ENCODE measurements at places on chromosomes 2 and 18.
A peak's percentile ranks its signal among the peaks of the same experiment; 100 is the strongest.

DNA sequence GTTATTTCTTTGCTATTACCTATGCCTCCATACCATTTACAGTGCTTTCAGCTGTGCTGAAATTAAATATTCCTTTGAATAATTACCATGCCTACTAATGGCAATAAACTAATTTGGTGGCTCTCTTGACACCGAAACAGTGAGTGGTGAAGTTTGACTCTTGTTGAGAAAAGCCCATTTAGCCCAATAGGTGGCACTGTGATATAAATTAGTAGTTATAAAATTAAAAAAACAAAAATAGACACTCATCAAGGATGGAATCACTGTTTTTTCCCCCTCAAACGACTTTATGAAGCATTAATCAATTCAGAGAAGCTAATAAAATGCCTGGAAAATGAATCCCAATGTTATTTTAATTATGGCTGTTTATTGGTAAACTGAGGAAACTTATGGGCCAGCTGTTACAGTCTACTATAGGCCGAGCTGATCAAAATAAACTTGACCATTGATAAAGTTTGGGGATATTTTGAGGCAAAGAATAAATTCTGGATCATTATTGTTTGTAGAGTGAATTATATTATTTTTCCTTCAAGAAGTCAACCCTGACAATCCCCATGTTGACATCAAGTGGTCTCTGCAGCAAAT lies 339.6 kb downstream of the TRIB2 start:
- DNase-seq: no peak

DNA sequence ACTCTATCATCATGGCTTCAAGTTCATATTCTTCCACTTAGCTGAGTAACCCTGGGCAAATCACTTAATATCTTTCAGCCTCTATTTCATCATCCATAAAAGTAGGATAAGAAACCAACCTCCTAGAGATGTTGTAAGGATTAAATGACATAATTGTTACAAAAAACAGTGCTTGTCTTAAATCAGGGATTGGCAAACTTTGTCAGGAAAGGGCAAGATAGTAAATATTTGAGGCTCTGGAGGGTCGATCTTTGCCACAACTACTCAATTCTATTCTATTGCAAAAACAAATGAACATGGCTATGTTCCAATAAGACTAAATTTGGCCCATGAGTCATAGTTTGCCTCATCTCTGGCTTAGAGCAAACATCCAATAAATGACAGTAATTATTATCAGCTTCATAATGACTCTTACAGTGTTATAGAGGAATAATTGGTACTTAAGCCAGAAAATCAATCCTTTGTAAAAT lies 184.7 kb downstream of the SATB2 start:
- DNase-seq: no peak

GRCh38 chr2:172053486-172053885 lies 31.8 kb upstream of the DLX1 start:
- DNase-seq: no peak

GRCh38 chr18:28267276-28267675 lies 90.3 kb upstream of the CDH2 start:
- DNase-seq: no peak

- no peak for DNase-seq
These were observed 129.5 kb downstream of the RND3 start for GRCh38 chr2:150357770-150358467.

- DNase-seq: no peak
These were observed 1.7 kb upstream of the RTTN start for GRCh38 chr18:70207181-70207580.

DNA sequence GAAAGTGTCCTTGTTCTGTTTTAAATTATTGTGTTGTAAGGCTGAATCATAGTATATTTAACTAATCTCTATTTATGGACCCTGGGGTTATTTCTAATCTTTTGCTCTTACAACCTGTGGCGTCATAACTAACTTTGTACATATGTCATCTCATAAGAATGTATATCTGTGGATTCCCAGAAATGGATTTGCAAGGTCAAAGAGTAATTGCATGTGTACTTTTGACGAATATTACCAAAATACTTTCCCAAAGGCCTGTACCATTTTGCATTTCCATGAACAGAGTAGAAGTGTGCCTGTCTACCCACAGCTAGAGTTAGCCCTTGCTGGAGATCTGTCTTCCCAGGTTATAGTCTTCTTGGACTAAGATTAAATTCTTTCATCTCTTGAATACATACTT lies 42.8 kb downstream of the SEMA4F start:
- DNase-seq: peak; percentile 41

DNA sequence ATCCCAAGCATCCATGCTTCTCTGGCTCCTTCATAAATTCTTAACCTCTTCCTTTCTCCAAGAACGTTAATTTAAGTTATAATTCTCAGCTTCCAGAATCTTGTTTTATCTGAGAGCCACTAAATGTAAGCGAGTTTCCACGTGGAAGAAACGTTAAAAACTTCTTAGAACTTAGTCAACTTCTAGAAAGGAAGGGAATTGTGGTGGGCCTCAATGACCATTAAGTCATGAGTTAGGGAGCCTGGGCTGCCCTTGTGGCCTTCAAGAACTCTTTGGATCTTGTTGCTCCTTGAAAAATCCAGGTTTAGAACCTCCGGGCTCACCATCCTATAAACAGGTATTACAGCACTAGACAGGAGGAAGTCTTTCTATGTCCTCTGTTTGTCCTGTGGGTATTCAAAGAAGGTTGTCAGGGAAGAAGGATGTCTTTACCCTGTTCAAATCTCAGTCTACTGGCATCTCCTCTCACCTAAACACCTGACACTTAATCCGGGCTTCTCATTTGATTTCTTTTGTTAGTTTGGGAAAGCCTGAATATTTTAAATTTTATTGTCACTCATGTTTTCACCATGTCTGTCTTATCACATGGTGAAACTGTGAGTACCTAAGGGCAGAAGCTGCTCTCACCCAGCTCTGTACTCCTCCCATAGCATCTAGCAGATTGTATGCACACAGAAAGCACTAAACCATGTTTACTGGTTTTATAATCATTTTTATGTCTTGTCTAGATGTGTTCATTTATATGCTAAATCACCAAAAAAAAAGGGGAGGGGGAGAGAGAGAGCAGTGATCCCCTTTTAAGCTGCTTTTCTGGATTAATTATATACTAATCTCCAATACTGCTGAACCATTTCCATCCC lies 6.3 kb downstream of the RND3 start:
- no peak for DNase-seq

GRCh38 chr2:36497570-36498163 lies 100.3 kb downstream of the FEZ2 start:
- no peak for DNase-seq

GRCh38 chr18:8450013-8450412 lies 159.2 kb upstream of the RAB12 start:
- no peak for DNase-seq

GRCh38 chr2:232075080-232075479 lies 113.6 kb downstream of the DIS3L2 start:
- no peak for DNase-seq

GRCh38 chr2:7881466-7881865 lies 800.4 kb upstream of the ID2 start:
- no peak for DNase-seq

- DNase-seq: no peak
These were observed 193.4 kb downstream of the TDRD15 start for GRCh38 chr2:21317131-21317530.

- DNase-seq: no peak
These were observed 416.5 kb downstream of the MEIS1 start for GRCh38 chr2:66851449-66851872.
